HS-5 (cell line): ENCODE measurements at places on chromosomes 2 and 18.

DNA sequence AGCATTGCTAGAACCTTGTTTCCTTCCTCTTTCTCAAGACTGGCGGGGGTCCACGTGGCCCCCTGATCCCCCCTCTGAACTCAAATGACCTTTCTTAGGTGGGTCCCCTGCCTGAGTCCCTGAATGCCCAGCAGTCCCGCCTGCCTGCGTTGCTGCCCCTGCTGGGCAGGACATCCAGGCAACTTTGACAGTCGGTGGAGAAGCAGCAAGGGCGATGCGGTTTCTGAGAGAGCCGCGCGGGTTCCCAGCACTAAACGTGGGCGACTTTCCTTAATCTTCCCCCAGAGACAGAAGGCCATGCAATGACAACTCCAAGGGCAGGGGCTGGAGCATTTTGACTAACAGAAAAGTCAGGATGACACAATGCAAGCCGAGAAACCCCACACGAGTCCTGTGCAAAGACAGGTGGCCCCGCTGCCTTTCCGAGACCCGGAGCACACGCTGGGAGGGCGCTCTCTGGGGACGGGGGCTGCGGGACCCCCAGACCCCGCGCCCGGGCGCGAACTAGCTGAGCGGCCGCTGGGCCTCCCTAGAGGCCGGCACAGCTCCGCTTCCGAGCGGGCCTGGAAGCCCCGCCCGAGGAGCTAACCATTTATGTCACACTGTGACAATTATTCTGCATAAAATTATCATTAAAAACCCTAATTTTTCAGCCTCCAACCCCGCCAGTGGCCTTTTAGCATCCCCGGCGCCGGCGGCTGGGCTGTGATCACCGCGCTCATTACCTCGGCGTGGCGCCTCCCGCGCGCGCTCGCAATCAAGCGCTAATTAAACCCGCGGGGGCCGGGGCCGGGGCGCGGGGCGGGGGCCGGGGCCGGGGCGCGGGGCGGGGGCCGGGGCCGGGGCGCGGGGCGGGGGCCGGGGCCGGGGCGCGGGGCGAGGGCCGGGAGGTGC, 27.4 kb downstream of the ASB18 start:
- DNase-seq: no peak

GRCh38 chr18:11078491-11078890, 70.9 kb downstream of the PIEZO2 start:
- DNase-seq: no peak

DNA sequence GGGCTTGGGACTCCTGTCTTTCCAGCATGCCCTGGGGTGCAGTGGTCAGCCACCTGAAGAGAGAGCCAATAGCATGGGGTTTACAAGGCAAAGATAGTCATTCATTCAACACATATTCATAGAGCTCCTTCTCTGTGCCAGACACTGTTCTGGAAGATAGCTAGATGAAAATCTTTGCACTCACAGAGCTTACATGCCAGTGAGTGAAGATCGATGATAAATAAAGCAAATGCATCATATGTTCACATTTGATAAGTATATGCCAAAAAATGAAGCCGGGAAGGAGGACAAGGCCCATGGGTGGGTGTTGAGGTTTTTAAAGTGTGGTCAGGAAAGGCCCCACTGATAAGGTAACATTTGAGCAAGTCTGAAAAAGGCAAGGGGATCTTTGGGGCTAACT, 130.8 kb upstream of the CDCA7 start:
- no peak for DNase-seq

DNA sequence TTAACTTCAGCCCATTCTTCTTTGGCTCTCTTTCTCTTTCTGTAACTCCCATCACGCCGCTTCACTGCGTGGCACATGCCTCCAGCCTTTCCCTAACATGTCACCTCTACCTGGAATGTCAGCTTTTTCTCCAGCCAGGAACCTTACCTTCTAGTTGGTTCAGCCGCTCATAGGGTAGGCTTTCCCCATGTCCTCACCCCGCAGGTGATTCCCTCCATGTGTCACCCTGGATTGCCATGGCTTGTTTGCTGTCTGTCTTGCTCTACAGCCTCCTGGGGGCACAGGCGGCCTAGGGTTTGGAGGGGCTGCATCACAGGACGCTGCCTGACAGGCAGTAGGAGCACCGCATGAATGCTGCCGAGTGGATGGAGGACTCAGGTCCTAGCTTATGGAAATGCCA, 39.2 kb downstream of the ARHGEF4 start:
- no peak for DNase-seq

DNA sequence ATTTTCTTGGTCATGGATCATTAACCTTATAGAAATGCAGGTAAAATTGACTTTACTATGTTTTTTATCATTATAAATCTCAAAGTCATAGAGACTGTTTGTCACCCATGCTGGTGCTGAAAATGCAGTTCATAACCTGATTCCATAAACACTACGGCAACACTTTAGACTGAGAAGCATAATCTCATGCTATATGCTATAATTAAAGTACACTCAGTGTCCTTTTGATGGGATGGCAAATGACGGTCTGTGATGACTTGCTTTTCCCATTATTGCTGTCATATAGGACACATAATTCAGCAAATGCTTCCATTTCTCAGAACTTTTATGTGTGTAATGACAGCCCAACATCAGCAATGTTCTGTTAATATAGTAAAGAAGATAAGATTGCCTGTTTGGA, 162.9 kb downstream of the CD226 start:
- no peak for DNase-seq

- no peak for DNase-seq
Observed at GRCh38 chr2:67548317-67549201, 151.4 kb downstream of the ETAA1 start.

GRCh38 chr2:101731221-101732054, 33.9 kb downstream of the MAP4K4 start:
- no peak for DNase-seq

GRCh38 chr18:58624011-58624410, 4.9 kb downstream of the ALPK2 start:
- DNase-seq: no peak

GRCh38 chr18:42517896-42518295, 562.9 kb downstream of the PIK3C3 start:
- DNase-seq: no peak

GRCh38 chr2:112836163-112836560, 417 bp downstream of the IL1B start:
- no peak for DNase-seq

DNA sequence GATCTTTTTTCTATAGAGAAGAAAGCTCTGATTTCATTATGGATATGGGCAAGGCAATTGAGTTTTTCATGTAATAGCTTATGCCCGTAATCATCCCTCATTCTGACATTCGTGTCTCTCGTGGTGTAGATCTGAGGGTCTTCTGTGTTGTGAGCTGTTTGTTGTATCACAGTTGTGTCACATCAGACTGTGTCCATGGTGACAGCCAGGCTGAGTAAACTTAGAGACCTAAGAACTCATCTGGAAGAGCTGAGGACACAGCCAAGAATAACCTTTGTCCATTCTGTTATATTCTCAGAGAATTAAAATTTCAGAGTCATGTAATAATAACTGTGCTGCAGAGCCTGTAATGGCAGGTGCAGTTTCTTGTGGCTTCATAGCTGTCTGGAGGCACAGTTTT, 116.5 kb downstream of the ATP9B start:
- no peak for DNase-seq

GRCh38 chr2:149488706-149489440, 98.7 kb downstream of the MMADHC start:
- no peak for DNase-seq

DNA sequence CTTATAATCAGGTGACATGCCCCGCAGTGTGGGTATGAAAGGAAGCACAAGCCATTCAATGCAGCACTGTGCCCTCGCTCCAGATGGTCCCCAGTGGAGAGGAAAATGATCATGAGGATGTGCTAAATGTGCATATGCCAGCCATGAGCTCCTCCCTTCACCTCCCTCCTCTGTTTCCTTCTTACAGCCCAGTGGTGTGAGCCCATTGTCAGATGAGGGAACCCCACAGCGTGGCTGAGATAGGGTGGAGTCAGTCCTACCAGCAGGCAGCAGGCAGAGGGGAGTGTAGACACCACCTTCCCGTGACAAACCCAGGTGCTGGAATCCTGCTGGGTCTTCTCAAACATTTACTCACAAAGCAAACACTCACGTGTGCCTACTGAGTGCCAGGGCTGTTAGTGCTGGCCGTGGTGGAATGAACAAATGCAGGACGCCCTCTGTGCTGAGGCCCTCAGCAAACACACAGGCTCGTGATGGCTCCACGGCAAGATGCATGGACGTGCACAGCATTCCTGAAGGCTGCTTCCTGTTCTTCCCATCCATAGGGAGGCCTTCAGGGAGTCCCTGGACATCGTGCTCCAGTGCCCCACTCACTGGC, 181.7 kb upstream of the TPO start:
- DNase-seq: no peak

GRCh38 chr2:198767694-198768093, 690.0 kb downstream of the SATB2 start:
- no peak for DNase-seq

- DNase-seq: no peak
Observed at GRCh38 chr2:118878531-118879149, 31.2 kb upstream of the EN1 start.

DNA sequence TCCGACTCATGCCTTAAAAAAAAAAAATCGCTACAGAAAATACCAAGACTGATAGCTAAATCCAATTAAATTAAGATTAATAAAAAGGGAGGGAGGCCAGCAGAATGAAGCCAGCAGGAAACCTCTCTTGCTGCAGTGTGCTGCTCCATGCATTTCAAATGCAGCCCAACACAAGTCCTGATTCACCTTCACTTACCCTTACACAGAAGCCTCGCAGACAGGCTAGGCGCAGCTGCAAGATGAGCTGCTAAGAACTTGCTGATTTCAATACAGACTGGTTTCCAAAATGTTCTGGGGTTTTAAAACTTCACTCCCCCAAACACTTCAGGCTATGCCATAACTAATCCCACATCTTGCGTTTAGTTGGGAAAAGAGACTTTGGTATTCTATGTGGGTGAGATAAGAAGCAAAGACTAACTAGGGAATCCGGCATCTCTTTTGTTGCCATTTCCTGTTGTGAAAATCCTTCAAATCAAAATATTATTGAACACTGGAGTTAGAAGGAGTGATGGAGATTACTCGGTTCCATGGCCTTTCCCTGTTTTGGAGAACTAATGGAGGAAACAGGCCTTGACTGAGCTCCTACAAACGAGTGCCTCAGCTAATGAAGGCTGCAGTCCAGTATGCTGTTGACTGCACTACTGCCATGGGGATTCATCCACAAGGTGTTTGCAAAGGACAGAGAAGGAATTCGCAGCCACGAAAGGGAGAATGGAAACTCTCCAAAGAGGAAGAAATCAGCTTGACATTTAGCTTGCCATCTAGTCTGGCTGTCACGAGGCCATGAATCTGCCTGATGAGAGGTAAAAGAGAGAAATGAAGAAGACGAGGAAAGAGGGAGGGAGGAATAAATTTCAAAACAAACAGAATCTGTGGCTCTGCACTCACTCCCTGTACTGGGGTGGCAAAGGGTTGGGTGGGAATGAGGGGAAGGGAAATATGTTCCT, 67.3 kb downstream of the CLHC1 start:
- DNase-seq: no peak

- no peak for DNase-seq
Observed at GRCh38 chr2:122101319-122101718, 345.9 kb downstream of the TSN start.

DNA sequence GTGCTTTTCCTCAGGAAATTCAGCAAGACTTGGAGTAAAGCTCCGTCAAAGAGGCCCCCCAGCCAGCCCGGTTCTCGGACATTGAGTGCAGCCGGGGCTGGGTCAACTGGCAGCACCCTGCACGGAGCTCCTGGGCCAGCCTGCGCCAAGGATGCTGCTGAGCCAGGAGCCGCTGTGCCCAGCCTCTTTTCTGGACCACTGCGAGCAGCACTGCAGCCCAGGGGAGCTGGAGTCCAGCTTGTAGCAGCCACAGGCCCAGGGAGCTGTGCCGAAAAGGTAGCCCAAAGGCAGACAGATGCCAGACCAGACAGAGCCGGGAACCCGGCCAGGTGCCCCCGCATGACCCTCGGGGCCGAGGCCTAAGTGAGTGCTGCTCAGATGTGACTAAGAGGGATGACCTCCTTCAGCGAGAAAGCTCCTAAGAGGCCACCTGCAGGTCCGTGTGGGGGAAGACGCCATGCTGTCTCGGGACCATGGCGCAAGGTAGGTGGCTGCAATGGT, 7.3 kb downstream of the CLHC1 start:
- DNase-seq: no peak

- DNase-seq: no peak
Observed at GRCh38 chr2:61841286-61841685, 12.6 kb downstream of the FAM161A start.

DNA sequence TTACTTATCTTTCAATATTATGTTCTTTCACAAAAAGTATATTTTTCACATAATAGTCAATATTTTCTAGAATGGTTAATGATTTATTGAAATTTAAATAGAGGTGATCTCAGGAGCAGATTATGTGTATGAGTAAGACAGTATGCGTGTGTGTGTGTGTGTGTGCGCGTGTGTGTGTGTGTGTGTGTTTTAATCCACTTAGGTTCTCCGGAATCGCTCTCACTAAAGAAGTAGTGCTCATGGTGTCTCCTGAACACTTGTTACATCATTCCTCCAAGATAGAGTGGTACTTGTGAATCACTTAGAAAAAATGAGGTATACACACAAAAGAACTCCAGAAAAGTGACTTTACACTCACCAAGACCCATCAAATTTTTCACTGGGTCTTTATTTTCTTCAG, 91.0 kb upstream of the KCNH7 start:
- no peak for DNase-seq

DNA sequence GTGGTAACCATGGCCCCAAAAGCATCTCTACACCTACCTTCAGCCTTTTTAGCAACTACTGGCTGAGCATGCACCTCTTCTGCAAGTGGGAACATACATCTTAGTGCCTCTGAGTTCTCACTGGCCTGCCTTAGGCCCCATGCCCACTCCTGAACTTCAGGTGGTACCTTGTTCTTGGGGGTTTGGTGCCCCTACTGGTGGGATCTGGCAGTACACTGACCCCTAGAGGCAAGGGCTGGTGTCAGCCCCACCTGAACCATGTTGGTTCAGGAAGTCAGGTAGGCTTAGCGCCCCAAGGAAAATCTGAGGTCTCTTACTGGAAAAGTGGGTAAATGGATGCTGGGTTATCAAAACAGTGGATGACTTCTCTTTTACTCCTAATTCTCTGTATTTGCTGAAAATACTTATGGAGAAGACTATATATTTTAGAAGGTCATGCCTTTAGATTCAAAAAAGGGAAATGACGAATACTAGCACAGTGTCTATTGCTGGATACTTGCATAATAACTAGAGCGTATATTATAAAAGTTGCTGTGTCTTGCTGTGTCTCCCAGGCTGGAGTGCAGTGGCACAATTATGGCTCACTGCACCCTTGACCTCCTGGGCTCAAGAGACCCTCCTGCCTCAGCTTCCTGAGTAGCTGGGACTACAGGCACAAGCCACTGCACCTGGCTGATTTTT, 84.6 kb downstream of the RAB31 start:
- DNase-seq: no peak

GRCh38 chr2:83584672-83585071, 874.4 kb downstream of the SUCLG1 start:
- no peak for DNase-seq

- no peak for DNase-seq
Observed at GRCh38 chr2:222802514-222803196, 58.2 kb upstream of the ACSL3 start.

- DNase-seq: no peak
Observed at GRCh38 chr2:190216829-190217228, 102.8 kb downstream of the HIBCH start.
